ENCODE measurements at places on chromosomes 7 and 10.

GRCh38 chr7:91288208-91288824, 24.1 kb downstream of the FZD1 start:
- DNase-seq = no peak

GRCh38 chr7:140439359-140439758, 35.5 kb downstream of the RAB19 start:
- no peak for DNase-seq

- no peak for DNase-seq
Observed at GRCh38 chr7:1889556-1890181, 219.6 kb downstream of the ELFN1 start.

- DNase-seq = no peak
Observed at GRCh38 chr7:143908120-143908519, 6.1 kb upstream of the TCAF1 start.

DNA sequence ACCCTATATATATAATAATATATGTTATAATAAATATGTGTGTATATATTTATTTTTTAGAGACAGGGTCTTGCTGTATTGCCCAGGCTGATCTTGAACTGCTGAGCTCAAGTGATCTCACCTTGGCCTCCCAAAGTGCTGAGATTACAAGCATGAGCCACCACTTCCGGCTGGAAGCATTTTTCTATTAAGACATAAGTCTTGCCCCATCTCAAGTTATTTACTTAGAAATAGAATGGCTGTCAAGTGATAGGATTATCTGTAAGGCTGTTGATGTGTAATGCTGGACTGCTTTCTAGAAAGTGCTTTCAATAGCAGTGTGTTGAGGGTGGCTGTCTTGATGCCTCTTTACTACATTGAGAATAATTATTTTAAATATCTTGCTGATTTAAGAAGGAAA, 65.2 kb downstream of the ZMYND11 start:
- DNase-seq = no peak

GRCh38 chr10:124359336-124359832, 59.3 kb downstream of the OAT start:
- DNase-seq = no peak

- no peak for DNase-seq
Observed at GRCh38 chr7:106561151-106561550, 99.8 kb downstream of the CCDC71L start.

GRCh38 chr7:81753392-81753791, 16.5 kb downstream of the HGF start:
- no peak for DNase-seq

GRCh38 chr10:34771525-34771924, 43.6 kb downstream of the PARD3 start:
- DNase-seq = no peak

DNA sequence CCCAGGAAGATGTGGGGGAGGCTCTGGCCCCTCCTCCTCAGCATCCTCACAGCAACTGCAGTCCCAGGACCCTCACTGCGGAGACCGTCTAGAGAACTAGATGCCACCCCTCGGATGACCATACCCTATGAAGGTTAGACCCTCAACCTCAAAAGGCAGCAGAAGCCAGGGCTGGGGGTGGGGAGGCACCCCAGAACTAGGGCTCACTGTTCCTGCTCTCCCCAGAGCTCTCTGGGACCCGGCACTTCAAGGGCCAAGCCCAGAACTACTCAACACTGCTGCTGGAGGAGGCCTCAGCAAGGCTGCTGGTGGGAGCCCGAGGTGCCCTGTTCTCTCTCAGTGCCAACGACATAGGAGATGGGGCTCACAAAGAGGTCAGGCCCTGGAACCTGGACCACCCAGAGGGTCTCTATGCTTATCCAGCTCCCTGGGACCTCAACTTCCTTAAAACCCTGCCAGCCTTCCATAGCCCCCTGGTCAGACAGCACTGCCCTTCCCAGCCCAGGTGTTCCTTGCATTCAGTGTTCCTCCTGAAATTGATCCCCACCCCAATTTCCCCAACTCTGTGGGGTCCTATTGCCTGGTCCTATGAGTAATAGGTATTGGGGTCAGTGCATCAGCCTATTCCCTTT, 3.7 kb downstream of the SEMA4G start:
- DNase-seq = no peak

DNA sequence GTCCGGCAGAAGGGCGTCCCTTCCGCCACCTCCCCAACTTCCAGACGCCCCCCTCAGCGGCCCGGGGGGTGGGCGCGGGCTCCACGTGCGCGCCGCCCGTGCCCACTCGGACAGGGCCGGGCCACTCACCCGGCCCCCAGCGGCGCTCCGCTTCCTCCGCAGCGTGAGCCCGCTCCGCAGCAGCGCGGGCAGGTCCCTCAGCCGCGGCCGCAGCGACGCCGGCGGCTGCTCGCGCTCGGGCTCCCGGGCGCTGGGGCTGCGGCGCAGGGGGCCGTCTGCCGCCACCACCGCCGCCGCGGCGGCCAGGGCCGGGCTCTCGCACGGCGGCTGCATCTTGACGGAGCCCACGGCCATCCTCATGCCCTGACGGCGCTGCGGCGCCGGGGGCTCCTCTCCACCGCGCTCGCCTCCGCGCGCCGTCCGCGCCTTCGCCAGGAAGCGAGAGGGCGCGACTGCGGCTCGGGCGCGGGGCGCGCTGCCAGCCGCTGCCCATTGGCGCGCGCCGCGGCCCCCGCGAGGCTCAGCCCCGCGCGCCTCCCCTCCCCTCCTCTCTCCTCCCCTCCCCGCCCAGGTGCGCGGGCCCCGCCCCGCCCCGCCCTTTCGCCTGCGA, at the start of gene RAPGEF5:
Gene RAPGEF5 (minus strand): TSS at position 454 of the 610 bp plus-strand sequence. CDS start 94 bp downstream, at position 360.
- no peak for DNase-seq

DNA sequence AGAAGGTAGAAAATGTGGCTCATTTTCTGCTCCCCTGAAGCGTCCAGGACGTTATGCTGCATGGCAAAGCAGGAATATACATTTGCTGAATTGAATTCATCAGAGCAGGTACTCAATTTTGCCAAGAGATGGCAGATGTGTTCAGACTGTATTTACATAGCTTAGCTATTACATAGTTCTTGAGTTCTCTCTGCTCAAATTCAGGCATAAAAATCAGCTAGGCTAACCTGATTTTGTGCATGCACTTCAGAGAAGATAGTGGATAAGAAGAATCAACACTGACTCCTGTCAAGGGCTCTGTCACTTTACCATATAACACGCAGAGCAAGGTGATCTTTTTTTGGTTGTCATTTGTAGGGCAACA, 209.2 kb upstream of the FAM3C start:
- DNase-seq = no peak

- no peak for DNase-seq
Observed at GRCh38 chr7:28149291-28150101, 31.1 kb downstream of the JAZF1 start.

DNA sequence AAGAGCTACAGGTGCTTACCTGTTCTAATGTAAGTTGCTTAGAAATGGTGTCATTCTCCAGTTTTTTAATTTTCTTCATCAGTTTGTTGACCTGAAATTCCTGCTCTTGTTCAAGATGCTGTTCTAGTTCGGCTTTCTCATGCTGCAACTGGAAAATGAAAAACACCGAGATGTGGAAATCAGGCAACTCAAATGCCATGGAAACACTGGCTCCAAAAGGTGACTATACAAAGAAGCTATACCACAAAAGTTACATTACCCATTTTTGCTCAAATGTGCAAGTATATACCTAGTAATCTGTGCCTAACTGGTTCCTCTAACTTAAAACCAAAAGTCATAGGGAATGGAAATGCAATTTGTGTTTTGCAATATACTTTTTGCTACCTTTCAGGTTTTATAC, 73.8 kb downstream of the CCDC6 start:
- DNase-seq = no peak

DNA sequence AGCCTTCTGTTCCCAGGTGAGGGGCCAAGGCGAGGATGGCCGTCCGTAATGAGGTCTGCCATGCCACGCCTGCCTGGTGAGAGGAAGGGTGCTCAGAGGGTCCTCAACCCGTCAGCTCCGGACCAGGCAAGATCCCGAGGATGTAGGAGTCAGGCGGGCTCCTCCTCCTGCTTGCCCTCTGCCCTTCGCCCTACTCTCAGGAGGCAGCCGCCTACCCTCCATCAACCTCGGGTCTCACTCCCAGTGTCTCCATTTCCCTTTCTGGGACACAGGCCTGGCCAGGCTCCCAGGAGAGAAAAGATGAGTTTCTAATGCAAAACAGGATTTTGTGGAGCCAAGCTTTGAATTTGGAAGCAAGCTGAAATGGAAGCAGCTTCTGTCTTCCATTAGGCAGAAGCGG, 184.0 kb downstream of the PTPN20 start:
- no peak for DNase-seq

DNA sequence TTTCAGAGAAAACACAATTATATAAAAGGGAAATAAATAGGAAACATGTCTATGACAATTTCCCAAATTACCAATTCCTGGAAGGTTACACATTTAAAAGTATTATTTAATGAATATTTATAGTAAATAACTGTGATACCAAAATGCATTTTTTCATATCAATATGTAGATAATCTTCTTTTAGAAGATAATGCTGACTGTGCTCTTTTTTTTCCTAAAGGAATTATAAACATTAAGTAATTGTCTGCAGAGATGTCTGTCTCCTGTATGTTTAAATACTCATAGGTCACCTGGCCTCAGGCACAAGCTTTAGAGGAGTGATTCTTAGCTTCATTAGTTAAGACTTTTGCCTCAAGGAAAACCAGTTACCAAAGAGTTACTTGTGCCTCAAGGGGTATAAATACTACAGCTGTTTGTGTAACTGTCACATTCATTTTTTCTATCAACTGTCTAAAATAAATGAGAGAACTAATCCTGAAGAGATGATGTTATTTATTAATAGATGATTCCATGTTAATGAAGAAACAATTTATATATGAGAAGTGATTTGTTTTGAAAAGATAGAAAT, 77.1 kb downstream of the DNAJC1 start:
- DNase-seq = no peak

DNA sequence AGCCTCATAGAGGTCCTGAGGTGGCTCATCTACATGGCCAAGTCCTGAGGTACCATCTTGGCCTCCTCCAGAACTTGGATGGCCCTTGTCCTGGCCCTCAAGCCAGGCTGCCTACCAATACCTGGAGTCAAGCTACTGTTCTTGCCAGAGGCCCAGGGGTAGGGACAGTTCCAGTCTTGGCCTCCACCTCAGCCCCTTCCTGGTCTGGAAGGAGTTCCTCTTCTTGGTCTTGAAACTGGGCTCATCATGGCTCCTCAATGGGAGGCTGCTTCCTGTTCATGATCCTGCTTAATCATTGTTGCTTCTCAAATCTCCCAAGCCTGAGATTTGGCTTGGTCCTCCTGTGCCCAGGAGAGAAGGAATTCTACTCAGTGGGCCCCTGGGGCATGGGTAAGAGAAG, 3.9 kb downstream of the HPS6 start:
- no peak for DNase-seq

GRCh38 chr7:139370301-139370942, 10.7 kb downstream of the LUC7L2 start:
- no peak for DNase-seq

DNA sequence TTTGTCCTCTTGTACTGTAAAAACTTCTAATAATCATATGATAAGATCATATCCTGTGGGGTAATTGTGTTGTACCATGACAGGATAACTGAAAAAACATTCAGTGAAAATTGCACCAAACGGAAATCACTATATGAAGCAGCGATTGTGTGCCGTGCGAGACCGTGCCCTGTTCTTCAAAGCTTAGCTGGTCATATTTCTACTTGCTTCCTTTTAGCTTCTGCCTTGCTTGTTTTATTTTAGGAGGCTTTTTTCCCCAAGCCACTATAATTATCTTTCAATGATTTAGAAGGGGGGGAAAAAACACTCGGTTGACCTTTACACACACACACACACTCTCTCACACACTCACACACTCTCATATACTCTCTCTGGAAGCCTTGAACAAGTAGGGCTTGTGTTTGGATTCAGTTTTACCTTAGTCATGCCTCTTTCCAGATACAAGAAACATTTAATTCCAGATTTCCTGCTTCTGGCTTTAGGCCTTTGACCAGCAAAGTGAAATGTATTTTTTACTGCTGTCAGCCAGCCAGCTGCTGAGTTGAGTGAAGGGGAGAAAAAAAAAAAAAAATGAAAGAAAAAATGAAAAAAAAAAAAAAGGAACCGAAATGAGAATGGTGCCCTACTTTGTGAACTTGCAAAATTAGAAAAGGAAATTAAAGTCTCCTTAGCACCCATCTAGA, 181.4 kb downstream of the ARID5B start:
- DNase-seq = peak; percentile 37

- no peak for DNase-seq
Observed at GRCh38 chr10:59779756-59780533, 26.7 kb upstream of the MRLN start.

DNA sequence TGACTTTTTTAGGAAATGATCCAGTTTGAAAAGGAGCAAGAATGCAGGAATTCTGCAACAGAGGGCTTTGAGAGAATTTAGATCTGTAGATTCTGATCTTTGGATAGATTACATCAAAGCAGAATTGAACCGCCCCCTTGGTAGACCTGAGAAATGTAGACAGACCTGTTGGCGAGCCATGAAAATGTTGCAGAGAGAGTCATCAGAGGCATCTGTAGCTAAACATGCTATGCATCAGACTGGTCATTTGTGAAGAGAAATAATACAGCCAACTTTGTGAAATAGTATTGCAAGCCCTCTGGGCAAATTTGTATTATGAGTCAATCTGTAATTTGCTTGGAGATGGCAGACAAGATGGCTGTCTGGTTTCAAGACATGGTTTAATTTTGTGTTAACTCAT, 4.3 kb upstream of the C1GALT1 start:
- DNase-seq = no peak

DNA sequence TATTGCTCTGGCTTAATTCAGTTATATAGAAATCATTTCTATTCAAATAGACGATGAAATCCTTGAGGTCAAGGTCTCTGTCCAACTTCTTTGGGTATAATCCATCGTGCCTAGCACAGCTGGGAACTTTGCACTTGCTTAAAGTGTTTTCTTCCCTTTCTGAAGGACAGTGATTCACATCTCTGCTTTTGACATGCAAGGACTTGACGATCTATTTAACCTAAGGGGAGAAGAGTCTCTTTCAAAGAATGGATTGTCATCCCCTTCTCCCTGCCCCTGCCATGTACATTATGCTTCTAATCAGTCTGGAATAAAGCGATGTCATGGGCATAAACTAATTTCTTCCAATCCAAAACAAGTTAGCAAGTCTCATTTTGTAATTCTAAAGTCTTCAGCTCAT, 488.6 kb downstream of the KCNMA1 start:
- no peak for DNase-seq

DNA sequence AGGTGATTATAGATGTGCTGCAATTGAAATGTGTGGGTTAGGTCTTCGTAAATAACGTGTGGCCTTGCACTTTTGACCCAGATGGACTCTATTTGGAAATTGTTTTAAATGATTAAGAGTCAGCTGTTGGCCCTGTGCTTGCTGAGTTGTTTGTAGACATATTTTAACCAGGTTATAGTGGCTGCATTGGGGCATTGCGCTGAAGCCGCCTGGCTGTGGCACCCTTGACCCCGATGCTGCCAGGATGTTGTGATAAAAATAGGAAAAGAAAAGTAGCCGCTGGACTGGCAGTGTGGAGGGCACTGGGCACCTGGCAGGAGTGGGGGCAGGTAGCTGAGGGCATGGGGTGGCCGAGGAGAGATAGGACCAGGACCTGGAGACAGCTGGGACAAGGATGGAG, 13.4 kb downstream of the LRRC27 start:
- DNase-seq = no peak

- no peak for DNase-seq
Observed at GRCh38 chr7:141590666-141591065, 39.5 kb downstream of the AGK start.
